ENCODE measurements at places on chromosomes 4 and X.

DNA sequence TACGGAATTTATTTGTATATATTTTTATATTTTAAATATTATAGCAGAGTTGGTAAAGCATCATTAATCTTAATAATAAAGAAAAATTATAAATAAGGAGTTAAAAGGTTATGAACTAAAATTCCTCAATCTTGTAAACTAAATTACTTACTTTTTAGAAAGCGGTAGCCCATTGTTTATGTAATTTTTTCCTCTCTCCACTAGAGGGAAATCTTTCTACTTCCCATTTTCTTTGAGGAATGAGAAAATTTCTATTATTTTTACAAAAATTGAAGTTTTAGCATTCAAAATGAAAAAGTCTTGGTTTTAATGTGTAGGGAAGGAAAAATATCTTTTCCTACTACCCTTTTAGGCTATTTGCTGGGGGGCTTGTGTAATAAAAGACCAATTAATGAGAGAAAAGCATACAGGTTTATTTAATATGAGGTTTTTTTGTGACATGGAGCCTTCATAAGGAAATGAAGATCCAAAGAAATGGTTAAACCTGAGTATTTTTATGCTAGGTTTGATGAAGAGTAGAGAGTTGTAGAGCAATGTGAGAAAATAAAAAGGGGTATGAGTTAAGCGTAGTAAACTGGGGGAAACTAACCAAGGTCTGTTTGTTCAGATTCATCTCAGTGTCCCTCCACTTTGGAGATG, 68.7 kb upstream of the ADAD1 start:
- no peak for DNase-seq

- DNase-seq = no peak
Measured at GRCh38 chr4:37465296-37465695, 220.8 kb downstream of the NWD2 start.

GRCh38 chrX:56765811-56766553, 36.9 kb downstream of the NBDY start:
- no peak for DNase-seq

- DNase-seq = no peak
Measured at GRCh38 chr4:84530871-84531270, 31.8 kb upstream of the NKX6-1 start.

- no peak for DNase-seq
Measured at GRCh38 chr4:125681240-125681639, 366.5 kb downstream of the FAT4 start.

DNA sequence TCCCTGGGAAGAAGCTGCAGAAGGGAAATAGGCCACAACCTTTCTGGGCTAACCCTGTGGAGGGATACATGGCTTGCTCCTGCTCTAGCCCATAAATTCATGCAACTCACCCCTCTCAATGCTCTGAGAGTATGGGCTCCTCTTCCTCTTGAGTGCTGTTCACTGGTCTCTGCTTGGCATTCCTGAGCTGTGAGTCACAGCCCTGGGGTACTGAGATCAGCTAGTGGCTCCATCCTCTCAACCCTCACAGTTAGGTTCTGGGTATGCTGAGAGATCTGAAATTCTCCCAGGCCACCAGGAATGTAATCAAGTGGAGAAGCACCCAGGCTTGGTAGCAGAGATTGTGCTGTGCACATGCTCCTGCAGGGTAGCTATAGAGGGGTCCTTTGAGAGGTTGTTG, 60.6 kb upstream of the SPANXN2 start:
- no peak for DNase-seq

DNA sequence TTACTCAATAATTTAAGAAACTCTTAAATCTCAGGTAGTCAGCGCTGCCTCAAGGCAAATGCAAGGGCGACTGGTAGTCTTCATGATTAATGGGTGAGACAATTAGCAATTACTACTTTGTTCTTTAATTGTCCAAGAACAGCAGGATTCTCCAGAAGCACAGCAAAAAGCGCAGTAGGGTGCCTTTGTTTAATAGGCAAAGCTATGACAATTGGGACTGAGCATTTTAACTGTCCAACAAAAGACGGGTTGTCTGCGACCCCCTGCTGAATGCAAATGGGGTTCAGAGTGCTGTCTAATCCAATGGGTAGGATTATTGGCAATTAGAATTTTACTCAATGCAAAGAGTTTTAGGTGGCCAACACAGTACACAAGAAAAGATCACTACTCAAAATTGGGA, 286.1 kb downstream of the CHIC1 start:
- DNase-seq = no peak

DNA sequence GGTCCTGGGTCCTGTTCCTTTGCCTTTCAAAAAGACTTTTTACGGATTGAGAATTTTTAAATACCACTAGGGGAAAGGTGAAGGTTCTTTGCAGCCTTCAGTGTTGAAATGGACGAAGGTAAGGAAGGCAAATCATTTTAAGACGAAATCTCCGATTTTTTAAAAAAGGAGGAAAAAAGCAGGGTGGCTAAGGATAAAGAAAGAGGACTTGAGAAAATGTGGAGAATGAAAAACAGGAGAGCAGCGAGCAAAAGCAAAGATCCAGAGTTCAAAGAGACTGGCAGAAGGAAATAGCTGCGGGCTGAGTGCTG, 314 bp downstream of the EPHA5 start:
- no peak for DNase-seq

- no peak for DNase-seq
Measured at GRCh38 chr4:53105313-53105712, 243.2 kb downstream of the RASL11B start.

- no peak for DNase-seq
Measured at GRCh38 chrX:136850441-136851175, 29.9 kb downstream of the RBMX start.
